ENCODE measurements at places on chromosomes 2 and 18.

DNA sequence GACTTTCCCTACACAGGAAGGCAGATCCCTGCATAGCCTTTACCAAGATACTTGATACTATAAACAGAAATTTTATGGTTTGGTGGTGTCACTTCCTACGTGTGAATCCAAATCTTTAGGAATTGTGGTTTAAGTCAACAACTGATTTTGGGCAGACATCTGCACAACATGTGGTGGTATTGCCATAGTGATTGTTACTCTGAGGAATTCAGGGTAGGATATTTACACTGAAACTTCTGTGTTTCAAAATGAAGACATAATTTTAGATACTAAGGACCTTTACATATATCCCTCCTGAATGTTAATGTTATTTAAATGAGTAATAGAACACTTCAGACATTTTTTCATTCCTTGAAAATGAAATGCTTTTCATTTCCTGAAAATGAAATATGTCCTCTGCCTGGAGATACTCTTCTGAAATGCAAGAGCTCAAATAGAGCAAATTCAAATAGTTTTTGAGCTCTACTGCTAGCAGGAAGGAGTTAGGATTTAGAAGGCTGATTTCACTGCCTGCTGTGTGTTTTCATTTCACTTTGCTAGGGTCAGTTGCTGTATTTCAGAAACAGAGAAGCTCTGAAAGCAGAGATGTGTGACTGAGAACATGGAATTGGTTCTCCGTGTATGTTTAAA is 77.2 kb downstream of the MDH1 start:
- DNase-seq = no peak

DNA sequence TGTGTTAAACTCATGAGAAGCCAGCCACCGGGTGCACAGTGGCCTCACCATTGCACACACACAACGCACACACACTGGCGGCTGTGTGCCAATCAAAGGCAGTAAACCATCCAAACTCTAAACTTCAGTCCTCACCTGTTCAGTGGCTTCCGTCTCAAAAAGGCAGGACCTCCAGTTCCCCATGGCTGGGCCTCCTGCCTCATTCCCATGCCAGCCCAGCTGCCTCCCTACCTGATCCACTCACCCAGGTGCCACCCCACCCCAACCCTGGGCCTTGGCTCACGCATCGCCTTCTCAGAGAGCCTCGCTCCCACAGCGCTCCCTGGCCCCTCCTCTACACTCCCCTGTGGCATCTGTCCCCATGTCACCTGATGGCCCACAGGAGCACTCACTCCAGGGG is 190.9 kb downstream of the EIPR1 start:
- no peak for DNase-seq

DNA sequence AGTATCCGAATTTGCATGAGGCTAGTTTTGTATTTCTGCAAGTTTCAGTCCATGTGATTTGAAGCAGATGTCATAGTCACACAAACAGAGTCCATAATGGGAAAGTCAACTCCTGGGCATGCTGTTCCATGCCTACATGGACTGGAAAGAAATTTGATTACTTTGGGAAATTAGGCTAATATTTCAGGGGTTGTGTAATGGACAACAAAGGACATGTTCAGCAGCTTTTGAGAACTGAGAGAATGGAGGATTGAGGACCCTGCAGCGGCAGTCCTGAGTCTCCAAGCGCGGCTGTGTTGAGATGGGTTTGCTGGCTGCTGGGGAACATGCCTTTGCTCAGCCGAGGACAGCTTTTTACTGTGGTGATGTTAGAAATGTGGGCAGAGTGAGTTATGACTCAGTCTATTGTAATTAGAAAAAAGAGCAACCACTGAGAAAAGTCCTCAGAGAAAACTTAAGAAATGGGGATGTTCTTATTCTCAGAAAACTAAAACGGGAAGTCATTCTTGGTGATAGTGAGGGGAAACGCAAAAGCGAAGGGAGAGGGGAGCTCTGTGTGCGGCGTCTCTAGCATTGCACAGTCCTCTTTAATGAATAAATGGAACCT is 149.2 kb downstream of the FAM210A start:
- no peak for DNase-seq

DNA sequence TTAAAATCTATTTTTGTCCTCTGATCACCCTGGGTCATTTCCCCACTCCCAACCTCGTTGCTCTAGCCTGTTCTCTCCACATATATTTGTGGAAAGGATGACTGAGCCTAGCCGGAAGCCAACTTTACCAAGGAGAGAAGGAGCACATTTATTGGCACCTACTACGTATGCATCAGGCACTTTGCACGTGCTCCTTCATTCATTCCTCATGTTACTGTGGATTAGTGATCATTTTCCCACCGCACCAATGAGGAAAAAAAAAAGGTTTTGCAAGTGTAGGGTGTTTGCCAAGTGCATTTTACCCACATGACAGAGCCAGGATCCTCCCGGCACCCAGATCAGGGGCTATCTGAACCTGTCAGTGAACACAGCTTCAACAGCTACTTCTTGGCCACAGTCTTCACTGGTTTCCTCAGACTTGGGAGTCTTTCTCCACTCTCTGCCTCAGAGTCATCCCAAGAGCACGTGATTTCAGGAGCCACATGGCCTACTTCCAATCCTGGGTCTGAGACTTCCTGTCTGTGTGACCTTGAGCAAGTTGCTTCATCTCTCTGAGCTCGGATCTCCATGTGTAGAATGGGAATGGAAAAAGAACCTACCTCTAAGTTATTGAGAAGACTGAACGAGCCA is 1.9 kb upstream of the C1QL2 start:
- no peak for DNase-seq

DNA sequence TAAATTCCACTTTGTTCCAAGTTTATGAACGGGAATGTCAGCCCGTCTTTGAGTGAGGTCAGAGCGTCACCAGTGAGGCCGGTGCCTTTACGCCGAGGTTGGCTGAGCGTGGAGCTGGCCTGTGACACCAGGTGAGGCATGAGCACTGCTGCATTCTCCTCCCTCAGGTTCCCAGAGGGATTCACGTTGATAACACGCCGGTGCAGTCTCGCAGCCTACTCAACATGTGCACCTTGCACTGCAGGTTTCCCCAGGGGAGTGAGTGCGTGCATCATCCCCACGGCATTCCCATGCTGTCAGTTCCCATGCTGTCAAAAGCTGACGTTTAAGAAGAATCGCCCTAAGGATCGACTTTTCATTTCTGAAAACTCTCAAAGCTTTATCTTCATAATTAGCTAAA is 213.3 kb downstream of the LDLRAD4 start:
- DNase-seq = no peak

DNA sequence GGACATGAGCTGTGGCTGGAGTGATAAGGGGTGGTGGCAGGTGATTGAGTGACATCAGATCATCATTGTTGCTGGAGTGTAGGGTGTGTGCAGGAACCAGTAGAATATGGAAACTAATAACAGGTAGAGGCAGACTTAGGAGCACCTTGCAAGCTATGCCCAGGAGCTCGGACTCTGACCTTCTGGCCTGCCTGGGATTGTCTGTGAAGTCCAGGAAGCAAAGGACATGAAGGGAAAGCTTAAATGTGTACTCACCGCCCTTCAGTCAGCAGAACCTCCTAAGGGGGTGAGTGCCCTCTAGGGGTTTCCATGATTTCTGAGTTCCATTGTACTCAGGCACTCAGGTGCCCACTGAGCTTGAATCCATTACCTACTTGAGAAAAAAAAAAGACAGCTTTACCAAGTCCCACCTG is 104.2 kb downstream of the CRIM1 start:
- no peak for DNase-seq

DNA sequence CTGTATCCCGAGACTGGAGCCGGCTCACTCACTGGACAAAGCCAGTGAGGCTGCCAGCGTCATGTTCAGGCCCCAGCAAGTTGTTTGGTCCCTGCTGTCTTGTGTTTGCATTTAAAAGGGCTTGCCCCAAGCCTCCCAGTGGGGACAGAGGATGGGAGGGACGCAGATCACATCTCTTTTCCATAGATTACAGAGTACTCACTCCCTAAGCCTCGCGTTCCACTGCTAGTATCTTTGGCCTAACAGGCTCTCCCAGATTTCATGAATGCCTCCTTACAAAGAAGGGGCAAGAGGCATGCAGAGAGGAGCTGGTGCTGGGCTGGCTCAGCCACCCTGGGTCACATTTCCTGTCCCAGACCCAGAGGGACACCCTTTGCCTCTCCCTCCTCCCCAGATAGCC is 59.1 kb downstream of the CMPK2 start:
- no peak for DNase-seq

- no peak for DNase-seq
Measured at GRCh38 chr2:224952936-224953657, 89.2 kb downstream of the DOCK10 start.

DNA sequence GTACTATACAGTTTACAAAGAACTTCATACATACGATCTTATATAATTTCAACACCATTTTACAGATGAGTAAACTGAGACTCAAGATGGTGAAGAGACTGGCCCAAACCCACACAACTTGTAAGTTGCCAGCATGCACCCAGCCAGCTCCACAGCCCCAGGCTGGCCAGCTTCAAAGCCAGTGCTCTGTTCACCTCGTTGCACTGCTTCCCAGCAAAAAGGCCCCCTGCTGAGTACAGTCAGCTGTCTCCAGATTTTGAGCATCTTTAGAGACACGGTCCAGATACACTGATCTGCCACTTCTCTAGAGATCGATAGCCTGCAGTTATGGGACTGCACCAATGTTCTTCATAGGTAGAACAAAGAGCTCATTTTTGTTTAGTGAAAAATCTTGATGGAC is 257.2 kb upstream of the CHAC2 start:
- DNase-seq = no peak

DNA sequence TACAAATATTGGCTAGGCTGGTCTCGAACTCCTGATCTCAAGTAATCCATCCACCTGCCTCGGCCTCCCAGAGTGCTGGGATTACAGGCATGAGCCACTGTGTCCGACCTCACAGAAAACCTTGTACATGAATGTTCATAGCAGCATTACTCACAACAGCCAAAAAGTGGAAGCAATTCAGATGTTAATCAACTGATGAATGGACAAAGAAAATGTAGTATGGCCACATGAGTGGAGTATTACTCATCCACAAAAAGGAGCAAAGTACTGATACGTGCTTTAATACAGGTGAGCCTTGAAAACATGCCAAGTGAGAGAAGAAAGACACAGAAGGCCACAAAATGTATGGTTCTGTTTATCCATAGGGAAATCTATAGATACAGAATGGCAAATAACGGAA is 20.6 kb downstream of the CEP192 start:
- no peak for DNase-seq

- no peak for DNase-seq
Measured at GRCh38 chr2:99714349-99714748, 224.5 kb upstream of the REV1 start.

DNA sequence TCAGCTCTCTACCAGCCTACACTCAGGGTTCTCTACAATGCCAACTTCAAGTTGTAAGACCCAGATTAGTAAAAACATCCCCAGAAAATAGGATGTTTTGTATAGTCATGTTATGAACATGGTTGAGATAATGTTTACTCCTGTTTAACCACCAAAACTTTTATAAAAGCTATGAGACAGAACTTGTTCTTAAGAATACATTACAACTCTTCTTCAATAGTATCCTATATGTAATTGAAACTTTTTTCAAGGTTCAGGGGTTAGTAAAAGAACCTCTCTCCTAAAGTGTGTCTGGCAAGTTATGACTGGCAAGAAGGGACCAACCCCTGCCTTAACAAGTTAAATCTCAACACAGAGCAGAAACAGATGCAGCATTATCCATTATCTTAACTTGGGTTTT is 118.8 kb upstream of the STK17B start:
- no peak for DNase-seq

DNA sequence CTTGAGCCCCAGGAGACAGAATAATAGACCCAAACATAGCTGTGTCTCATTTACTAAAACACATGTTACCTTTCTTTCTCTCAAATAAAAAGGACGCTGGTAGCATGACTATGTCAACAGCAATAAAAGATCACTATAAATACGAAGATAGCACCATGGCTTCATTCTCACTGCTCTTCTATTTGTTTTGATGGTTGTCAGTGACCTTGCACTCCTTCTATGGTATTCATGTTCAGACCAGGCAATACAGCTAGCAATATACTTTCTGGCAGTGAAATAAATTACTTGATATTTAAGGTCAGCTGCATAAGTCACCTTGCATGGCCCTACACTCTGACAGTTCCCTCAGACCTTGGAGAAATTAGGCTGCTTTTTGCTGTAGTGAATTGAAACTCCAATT is 263.2 kb upstream of the CDH7 start:
- no peak for DNase-seq

DNA sequence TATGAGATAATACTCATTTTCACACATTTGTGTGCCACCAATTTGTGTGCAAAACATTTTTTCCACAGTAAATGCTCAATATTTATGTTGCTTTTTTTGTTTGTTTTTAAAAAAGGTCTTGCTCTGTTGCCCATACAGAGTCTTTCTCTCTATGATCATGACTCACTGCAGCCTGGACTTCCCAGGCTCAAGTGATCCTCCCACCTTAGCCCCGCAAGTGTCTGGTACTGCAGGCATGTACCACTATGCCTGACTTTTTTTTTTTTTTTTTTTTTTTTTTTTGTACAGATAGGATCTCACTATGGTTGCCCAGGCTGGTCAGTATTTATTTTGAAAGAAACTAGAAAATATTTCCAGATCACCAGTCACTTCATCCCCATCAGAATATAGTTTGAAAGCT is 297.8 kb upstream of the GYPC start:
- no peak for DNase-seq

DNA sequence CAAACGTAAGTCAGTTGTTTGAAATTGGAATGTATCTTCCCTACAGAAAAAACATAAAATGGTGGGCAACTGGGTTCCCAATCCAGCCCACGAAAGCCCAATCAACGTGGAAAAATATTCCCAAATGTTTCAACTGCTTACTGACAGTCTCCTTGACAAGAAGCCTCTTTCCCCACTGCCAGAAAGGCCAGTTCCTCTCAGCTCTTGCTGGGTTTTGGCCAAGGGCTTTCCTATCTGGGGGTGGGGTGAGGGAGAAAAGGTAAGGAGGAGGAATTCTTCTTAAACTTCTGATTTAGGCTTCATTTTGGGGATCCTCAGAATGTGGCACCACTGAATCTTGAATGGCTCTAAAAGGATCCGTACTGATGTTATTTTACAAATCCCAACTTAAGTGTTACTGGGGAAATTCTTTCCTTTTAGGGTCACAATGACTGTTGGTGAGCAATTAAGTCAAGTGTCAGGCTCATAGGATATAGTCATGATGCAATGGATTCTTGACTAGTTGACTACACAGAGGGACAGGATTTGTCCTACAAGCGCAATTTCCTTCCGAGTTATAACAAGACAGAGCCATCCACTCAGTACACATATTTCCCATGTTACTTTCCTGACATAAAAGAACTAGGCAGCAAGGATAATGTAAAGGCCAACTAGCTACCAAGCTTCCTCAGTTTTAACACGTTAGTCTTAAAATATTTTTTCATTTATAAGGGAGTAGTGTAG is 73.6 kb downstream of the SPRED2 start:
- DNase-seq = no peak

DNA sequence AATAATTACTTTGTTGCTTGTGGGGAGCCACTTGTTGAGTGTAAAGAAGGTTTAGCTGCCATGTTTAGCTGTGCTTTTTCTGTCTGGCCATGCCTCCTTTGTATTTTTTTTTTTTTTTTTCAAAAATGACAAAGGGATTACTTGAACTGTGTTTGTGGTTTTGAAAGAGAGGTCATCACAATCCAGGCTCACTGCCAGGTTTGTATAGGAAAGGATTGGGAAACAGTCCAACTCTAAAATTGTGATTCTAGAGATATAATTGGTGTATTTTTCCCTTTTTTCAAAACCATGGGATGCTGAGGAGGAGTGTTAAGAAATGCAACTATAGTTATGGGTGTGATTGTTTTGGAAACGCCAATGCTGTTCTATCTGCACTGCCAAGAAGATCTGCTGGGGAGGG is 4.3 kb downstream of the ITPRIPL1 start:
- no peak for DNase-seq

GRCh38 chr18:79326413-79327198 is 69.1 kb upstream of the NFATC1 start:
- no peak for DNase-seq

GRCh38 chr2:72803626-72804320 is 22.1 kb downstream of the EXOC6B start:
- no peak for DNase-seq
